ENCODE measurements at places on chromosomes 7 and 10.

GRCh38 chr7:91892099-91892705 lies 11.7 kb upstream of the MTERF1 start:
- no peak for DNase-seq

- DNase-seq, result no peak
Measured at GRCh38 chr10:101848408-101848807, 4.8 kb upstream of the KCNIP2 start.

DNA sequence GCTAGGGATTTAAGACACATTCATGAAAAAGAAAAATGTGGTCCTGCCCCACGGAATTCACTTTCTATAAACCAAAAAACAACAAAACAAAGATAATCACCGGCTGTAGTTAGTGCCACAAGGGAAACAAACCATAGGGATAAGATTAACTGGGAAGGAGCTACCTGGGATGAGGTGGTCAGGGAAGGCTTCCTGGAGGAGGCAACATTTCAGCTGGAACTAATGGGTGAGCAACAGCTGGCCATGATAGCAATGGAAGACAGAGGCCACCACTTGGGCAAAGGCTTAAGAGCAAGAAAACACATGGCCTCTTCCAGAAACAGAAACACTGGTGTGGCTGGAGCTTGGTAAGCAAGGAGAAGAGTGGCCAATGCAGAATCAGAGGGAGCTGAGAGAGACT lies 38.4 kb upstream of the ENO4 start:
- DNase-seq, result no peak

- no peak for DNase-seq
Measured at GRCh38 chr7:152637161-152637560, 38.8 kb downstream of the XRCC2 start.

- no peak for DNase-seq
Measured at GRCh38 chr7:74083928-74084721, 521 bp downstream of the LIMK1 start.

- peak; percentile 49 for DNase-seq
Measured at GRCh38 chr10:38038107-38038931, 27.8 kb downstream of the ZNF33A start.

Data from GM10248 (cell line).